ENCODE measurements at places on chromosomes 12 and 14.

- no peak for DNase-seq
These were observed 334.5 kb downstream of the CACNA1C start for GRCh38 chr12:2387103-2387834.

DNA sequence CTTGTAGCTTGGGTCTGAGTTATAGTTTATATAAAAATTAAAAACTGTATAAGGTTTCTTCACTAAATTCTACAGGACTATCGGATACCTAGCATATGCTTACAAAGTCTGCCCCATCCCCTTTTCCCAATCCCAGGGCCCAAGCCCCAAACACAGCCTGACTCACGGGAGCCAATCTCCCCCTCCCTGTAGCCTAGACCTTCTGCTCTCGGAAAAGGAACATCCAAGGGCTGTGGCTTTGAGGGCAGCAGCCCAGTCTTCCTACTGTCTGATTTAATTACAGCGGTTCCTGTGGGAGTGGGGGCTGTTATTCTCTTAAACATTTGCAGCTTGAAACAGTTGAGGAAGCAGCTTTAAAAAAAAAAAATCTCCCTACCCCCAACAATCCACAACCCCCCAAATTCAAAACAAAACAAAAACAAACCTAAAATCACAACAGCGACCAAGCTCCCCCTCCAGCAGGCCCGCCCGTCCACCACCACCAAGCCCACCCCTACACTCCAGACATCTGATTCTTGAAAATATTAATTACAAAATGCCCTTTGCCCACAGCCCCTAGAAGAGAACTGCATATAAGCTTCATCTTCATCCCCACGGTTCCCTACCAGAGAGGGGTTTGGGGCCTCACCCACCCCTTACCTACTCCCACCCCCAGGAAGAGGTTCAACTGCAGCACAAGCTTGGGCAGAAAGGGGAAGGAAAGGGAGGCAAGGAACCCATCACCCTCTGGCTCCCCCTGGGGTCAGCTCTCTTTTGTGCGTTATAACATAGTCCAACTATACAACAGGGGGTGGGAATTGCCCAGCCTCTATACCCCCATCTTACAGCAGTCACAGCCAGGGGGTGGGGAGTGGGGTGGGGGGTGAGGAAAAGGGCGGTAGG lies 1.1 kb upstream of the PRKAG1 start:
- no peak for DNase-seq

DNA sequence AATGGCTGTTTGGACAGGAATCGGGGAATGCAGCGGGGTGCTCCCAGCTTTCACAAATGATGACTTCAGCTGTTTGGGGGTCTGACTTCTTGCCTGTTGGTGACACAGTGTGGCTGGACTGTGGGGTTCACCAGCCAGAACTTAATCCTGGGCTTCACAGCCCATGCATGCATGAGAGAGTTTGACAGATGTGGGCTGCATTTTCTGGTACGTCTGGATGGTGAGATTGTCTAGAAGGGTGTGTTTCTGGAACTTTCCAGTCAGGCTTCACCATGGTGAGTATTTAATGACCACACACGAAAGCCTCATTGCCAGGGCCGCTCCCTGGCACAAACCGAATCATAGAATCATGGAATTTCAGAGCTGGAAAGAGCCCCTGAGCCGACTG lies 29.6 kb downstream of the CHST11 start:
- no peak for DNase-seq

- no peak for DNase-seq
These were observed 207.5 kb downstream of the SPTSSA start for GRCh38 chr14:34254571-34254970.

DNA sequence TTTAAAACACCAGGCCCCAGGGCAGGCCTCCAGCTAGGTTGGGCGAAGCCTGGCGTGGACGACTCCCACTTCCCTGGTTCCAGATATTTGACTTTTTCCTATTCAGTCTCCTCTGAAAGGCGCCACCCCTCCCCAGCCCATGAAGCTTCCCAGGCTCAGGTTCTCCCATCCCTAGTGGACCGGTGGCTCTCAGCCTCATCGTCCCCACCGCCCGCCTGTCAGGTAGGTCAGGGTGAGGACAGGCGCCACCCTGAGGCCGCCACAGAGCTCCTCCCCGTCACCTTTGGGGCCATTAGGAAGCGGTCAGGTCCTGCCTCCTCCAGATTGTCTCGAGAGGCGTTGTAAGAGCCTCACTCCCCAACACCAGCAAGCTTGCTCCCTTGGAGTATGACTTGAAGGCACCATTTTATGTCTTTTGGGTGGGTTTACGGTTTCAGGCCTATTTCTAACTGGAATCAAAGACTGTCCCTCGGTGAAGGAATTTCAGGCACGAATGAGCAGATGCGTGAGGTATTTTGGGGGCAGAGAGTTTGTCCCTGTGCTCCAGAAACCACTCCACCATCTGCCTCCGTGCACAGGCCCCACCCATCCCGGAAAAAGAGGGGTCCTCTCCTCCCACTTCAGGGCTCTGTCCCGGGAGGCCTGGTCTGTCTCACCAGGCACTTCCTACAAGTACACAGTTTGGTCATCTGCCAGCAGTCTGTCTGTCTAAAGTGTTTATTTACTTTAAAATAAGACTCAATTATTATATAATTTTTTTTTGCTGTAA lies 55.6 kb downstream of the TSPAN9 start:
- no peak for DNase-seq

GRCh38 chr12:109467978-109468676 lies 9.0 kb downstream of the KCTD10 start:
- no peak for DNase-seq

DNA sequence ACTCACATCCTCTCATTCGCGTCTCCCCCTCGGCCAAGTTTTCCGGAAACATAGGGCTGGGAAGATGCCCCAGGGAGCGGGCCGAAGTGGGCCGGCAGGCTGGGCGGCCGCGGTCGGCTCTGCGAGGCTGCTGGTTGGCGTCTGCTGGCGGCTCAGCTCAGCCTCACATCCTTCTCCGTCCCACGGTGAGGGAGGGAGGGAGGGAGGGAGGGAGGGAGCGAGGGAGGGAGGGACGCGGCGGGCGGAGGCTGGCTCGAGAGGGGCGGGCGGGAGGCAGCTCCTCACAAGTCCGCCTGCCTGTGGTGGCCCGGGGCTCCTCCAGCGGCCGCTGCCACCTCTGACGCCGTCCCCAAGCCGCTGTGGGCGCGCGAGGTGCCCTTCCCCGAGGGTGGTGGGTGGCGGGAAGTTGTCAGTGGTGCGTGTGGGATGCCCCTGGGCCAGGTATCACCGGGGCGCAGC lies 93.8 kb downstream of the RFLNA start:
- peak; percentile 31 for DNase-seq

GRCh38 chr14:67385120-67385519 lies 25.0 kb downstream of the EIF2S1 start:
- no peak for DNase-seq

DNA sequence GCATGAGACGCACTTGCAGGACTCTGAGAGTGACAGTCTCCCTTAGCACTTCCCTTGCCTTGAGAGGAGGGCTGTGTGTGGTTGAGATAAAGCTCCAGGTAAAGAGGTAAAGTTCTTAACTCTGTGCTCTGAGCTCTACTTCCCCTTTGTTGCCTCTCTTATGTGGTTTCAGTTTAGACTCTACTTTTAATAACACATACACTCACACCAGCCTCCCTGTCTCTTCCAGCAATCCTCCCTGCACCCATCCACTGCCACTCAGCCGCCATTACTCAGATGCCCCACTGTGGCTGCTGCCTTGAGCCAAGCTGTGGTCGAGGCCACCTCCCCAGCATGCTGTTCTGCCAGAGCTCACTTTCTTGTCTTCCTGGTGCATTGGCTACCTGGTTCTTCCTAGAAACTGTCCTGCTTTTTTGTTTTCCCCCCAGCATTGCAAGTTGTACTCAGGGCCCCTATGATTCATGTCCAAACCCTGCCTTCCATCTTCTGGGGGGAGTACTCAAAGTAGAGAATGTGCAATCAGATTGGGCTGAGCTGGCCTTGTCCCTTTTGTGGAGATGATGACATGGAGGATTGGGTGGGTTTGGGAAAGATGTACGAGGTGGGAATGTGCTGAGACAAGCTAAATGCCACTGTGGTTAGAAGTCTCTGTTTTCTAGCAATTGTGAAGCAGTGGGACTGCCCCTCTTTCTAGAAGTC lies 115.5 kb upstream of the PARP11 start:
- DNase-seq: no peak

DNA sequence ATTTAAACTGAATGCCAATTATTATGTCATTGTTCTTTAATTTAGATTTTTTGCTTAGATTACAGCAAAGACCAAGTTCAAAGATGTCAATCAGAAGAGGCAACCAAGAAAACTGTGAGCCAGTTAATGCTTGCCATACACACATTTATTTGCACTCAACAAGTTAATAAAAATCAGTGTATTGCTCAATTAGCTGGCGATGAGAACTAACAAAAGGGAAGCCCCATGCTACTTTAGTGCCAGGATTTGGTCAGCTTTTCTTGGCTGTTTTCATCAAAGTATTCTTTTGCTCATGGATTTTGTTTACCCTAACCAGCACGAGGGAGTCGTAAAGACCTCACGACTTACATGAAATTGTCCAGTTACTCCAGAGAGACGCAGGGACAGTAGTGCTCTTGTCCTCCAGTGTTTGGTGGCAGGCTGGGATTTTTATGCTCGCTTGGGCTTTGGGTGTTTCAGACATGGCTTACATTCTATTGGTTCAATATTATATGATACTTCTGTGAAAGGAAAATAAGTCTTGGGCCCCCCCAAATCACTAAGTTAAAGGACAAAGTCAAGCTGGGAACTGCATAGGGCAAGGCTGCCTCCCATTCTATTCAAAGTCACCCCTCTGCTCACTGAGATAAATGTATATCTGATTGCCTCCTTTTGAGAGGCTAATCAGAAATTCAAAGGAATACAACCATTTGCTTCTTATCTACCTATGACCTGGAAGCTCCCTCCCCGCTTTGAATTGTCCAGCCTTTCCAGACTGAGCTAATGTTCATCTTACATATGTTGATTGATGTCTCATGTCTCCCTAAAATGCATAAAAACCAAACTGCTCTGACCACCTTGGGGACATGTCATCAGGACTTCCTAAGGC lies 7.4 kb upstream of the B4GALNT1 start:
- DNase-seq: no peak

- no peak for DNase-seq
These were observed 15.9 kb upstream of the PAWR start for GRCh38 chr12:79706676-79707075.

DNA sequence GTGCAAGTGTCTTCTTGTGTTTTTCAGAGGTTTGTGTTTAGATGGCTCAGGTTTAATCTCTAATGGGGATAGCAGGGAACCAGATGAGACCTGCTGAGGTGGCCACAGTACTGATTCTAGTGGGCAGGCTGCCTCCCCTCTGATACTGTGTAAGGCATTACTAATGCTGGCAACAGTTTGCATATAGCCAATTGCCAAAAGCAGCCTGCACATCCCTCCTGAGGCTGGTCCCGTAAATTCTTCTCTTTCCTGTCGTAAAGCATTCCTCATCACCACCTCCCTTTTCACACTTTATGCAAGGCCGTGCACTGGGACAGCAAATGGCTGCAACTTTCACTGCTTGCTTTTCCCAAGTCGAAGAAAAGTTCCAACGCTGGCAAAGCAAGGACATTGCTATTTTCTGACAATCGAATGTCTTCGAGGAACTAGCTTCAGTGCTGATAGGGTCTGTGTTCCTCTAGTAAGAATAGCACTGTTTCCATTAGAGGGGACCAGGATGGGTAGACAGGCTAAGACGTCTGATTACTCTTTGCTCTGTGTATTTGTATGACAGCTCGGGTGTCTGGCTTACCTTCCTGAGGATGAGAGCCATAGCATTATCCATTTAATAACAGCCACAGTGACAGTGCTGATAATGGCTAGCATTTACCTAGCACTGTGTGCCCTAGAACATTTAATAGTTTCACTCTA lies 178.2 kb upstream of the HIF1A start:
- DNase-seq: no peak

DNA sequence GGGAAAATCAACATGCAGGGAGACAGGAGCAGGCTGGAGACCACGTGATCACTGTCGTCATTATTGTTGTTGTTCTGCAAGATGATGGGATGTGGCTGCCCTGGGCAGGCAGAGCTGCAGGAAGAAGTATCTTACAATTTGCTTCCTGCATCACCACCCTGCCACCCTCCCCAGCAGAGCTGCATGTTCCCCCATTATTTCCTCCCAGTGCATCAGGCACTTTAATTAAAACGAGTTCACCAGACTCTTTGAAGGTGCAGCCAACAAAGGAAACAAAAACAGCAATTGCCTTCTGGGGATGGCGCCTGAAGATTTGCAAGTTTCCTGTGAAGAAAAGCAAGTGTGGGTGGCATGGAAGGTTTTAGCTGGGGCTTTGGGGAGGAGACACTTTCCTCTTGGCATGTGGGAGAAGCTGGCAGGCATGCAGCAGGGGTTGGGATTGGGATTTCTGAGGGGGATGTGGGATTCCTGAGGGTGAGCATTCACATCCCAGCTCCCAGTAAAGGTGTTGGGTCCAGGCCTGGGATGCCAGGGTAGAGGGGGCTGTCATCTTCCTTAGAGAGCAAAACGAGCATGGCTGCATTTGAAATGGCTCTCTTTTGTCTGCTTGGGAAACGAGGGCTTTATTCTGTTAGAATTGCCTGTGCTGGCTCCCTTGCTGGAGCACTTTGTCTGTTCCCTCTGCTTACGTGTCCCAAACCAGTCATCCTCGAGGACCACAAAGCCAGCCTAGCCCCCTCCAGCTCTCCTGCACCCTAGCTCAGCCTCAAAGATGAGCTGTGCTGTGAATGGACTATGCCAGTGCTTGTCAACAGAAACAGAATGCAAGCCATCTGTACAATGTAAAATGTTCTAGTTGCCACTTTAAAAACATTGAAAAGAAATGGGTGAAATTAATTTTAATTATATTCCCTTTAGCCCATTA lies 11.5 kb upstream of the C14orf132 start:
- no peak for DNase-seq

DNA sequence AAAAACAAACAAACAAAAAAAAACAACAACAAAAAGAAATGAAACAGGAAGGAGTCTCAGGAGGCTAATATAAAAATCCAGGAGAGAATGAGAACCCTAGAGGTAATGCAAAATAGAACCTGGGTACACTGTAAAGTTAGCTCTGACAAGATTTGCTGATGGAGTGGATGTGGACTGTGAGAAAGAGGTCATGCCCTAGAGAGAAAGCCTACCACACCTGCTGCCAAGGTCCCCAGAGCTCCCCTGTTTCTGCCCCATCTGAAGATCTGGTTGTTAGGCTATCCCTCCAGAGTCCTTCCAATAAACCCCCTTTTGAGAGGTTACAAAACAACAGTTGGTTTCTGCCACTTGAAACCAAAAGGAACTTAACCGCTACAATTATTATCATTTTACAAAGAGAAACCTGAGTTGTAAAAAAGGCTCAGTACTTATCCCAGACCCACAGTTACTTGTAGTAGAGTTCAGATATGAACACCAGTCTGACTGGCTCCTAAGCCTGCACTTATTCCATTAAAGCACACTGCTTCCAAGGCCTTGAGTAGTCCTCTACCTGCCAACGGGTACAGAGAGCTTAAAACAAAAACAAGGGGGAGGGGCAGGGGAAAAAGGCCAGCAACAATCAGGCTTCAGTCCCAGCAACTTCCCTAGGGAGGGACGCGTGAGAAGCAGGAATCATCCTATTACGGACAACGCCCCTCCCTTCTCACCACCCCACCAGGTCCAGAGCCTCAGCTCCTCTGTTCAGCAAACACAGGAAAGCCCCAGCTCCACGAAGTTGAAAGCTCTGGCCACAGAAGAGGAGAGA lies 27.7 kb downstream of the PPP1R13B start:
- no peak for DNase-seq
